Right renal cortex interstitium (tissue), 3 donors: ENCODE measurements at places on chromosomes 6 and 20.

GRCh38 chr6:62075869-62076268, 210.2 kb downstream of the KHDRBS2 start:
- DNase-seq = no peak

GRCh38 chr6:43887340-43887858, 117.4 kb downstream of the VEGFA start:
- DNase-seq = no peak

- DNase-seq = peak; percentile 61
Observed at GRCh38 chr6:128882991-128883611, at the start of gene LAMA2. Gene LAMA2, plus strand, starts transcription at chr6:128883138. Its CDS starts 108 bp downstream, at chr6:128883246.

DNA sequence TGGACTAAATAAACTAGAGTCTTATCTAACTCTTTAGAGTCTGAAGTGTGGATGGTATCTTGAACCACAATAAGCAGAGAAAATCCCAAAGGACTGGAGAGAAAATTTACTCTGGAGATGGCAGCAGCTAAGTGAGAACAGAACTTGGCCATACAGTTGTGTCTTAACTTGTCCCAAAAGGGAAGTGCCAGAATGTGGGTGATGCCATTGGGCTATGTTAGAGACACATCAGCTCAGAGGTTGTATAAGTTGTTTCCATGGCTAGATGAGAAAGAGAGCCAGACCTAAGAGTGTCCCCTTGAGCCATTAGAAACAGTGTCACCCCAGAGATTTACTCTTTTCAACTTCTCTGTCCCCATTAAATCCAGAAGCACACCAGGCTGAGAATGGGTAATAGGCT, 36.2 kb downstream of the FOXO3 start:
- DNase-seq = no peak

DNA sequence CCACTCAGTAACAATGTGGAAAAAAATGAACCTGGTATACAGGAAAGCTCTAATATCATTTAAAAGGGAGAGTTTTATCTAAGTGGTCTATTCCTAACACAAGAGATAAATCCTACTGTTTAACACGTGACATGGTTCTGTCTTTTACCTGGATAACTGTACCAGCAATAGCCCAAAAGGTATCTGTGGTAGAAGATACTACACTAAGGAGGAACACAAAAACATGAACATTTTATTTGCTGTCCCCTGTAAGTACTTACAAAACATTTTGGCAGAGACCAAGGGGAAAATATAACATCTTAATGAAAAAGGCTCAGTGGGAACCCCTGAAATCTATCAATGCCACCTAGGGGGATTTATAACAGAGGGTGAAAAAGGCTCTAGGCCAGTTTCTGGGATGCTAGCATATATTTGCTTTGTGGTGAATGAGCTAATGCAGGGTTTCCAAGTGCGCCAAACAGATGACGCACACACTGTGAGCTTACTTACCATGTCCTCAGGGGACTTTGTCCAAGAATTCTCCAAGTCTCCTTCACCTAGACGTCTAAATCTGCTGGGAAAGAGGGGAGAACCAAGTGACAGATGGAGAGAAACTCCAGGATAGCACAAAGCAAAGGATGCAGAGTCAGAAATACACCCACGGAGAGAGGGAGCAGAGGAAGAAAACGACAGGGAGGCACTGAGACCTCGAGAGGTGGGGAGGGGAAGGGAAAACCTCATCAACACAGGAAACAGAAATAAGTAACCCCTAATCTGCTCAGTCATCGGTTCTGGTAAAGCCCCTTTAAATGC, 147.9 kb upstream of the PRND start:
- DNase-seq = no peak

- DNase-seq = no peak
Observed at GRCh38 chr6:140208286-140208685, 833.8 kb upstream of the CITED2 start.

GRCh38 chr6:125044667-125045066, 82.4 kb downstream of the RNF217 start:
- no peak for DNase-seq

DNA sequence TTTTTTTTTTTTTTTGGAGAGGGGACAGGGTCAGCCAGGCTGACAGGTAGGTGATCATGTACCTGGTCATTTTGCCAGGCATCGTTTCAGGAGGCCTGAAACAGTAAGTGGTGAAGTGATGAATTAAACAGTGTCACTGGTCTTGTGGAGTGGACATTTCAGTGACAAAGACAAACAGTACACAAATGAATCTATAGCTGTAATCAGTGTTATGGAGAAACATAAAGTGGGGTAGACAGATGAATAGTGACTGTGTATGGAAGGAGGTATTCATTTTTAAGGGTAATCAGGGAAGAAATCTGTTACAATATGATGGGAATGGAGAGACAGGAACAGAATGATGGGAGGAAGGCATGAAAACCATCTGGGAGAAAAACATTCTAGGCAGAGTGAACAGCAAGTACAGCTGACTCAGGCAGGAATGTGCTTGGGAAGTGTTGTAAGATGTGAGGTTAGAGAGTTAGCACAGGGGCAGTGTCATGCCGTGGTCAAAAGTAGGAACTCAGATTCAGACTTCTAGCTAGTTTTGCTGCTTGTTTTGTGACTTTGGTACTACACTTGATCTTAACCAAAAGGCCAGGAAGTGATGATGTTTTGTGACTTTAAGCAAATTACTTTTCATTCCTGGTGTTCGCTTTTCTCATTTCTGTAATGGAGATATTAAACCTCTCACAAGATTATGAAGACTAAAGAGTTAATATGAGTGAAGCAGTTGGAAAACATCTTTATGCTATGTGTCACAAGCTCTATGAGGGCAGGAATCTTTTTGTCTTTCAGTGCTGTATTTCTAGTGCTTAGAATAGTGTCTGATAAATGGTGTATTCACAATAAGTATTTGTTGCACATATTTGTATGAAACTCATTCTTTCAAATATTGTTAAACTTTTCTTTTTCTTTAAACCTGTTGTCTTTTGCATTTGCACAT, 43.4 kb downstream of the QKI start:
- DNase-seq = no peak

DNA sequence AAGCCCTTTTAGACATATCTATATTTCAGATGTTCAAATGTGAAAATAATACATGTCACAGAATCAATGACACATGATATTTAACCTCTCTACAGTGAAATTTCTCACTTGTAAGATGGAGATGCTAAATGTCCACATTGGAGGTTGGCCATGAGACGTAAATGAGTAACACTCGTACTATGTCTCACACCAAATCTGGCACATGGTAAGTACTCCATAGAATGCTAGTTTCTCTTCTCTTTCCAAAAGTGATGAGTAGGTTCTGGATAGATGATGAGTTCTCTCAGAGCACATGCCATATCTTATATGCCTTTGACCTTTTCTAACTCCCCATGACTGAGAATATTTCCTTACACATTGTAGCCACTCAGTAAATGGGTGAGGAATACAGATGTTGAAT, 17.7 kb downstream of the GFOD1 start:
- DNase-seq = no peak

- no peak for DNase-seq
Observed at GRCh38 chr6:63395381-63395780, 75.6 kb upstream of the LGSN start.

DNA sequence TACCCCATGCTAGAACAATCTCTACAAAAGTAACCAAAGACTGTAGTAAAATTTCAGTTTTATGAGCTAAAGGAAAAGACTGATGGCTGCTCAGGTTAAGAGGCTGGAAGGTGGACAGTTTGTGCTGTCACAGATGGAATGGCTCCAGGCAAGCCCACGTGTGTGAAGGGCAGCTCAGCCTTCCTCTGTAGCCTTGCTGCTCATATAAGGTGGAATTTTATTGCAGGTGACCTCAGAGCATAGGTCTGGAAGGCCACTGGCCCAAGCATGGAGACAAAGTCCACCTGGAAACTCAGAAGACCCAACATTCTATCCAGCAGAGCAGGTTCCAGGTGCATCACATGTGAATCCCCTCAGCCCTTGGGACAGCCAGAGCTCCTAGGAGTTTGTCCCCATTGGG, 53.6 kb downstream of the KAT14 start:
- peak; percentile 47 for DNase-seq

GRCh38 chr6:90411292-90411781, 114.7 kb upstream of the BACH2 start:
- DNase-seq = no peak

DNA sequence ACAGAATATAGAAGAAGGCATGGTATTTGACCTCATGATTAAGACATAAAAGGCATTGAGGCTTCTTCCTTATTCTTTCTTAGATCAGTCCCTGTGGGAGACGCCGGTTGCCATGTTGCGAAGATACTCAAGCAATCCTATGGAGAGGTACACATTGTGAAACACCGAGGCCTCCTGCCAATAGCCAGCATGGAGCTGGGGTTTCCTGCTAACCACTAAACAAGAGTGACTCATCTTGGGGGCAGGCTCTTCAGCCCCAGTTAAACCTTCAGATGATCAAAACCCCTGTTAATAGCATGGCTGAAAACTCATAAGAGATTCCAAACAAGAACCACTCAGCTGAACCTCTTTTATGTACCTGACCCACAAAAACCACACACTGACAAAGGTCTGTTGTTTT, 478.8 kb downstream of the CD83 start:
- DNase-seq = no peak

DNA sequence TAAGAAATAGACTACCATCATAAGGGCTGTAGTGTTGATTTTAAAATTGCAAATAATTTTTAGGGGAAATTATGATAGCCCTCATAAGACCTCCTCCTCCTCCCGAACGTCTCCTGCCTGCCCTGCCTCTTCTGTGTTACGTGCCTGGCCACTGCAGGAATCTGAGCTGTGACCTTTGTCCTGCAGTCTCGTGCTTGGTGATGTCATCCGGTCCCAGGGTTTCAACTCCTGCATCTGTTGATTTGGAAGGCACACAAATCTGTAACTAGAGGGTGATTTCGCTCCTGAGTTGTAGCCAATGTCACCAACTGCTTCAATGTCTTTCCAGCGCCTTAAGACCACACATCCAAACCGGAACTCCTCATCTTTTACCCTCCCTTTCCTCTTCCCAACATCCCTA, 163.2 kb downstream of the AIG1 start:
- peak; percentile 4 for DNase-seq

GRCh38 chr6:68497927-68498326, 137.2 kb upstream of the ADGRB3 start:
- DNase-seq = no peak

DNA sequence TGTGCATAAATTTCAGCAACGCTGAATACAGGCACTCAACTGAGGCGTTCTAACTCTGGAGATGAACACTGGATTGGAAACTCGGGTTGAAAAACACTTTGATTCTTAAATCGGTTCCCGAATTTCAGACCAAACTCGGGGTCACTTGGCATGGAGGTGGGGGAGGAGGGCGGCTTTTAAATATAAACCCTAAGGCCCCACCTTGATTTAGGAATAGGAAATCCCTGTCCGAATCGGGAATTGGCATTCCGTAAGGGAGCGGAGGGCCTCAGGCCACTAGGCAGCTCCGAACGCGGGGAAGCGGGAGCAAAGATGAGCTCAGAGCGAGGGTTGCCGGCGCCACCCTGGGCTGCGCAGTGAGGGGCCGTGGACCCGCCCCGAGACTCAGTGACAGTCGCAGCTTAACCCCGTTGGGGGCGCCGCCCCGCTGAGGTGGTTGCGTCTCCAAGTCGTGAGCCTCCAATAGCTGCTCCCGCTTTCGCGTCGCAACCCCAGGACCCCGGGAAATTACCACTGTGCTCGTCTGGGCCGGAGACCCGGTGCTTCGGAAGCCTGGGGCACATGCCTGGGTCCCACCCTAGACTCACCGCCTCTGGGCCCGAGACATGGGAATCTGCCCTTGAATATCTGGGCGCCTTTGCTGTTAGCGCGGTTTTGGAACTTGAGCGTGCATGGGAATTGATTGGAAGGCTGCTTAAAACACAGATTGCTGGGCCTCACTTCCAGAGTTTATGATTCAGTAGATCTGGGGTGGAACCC, 4.6 kb upstream of the SIM1 start:
- DNase-seq = no peak

GRCh38 chr6:73062837-73063236, 162.5 kb downstream of the KHDC1L start:
- DNase-seq = no peak

GRCh38 chr20:4413314-4414049, 308.2 kb upstream of the PRND start:
- no peak for DNase-seq

DNA sequence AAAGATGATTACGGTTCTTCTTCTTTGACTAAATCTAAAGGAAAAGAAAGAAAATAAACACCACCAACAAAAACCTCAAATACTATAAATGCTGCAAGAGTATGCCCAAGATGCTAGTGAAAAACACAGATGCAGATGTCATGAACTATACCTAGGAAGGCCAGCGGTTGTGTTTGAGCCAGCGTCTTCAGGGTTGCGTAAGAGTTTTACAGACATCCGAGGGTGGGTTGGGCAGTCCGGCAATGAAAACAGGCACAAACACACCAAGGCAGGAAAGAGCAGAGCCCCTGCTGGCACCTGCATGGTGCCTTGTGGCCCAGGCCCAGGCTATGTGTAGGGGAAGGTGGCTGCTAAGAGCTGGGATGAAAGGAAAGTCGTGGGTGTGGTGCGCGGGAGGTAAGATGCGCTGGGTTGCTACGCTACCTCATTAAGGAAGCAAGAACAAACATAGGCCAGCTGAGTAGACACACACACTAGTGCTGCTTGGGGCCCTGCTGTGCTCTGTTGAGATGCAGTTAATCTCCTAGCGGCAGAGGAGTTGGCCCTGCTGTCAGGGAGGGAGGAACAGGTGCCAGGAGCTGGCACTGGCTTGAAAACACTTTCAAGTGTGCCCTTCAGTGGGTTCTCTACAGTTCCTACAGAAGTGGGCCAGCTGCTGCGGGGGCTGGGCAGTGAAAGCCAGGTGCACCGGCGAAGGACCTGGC, 170.2 kb upstream of the PLN start:
- no peak for DNase-seq

- no peak for DNase-seq
Observed at GRCh38 chr6:41342241-41342640, 6.8 kb downstream of the NCR2 start.
